ENCODE measurements at places on chromosomes 11 and 22. TPM values are rescaled to one million over a fixed set of nuclear protein-coding genes. Genes with fewer than 3 reads are reported as not detected.

OR2D2 gene
- 0.18 TPM for total RNA-seq

PGA5 gene
- not detected for total RNA-seq

SAA2 gene
- 0.28 TPM for total RNA-seq

ARRB1 gene
- 9.1 TPM for total RNA-seq

ASCL2 gene
- not detected for total RNA-seq

GPR83 gene
- total RNA-seq, result under 0.01 TPM

ADAMTS8 gene
- total RNA-seq, result 0.28 TPM

PLEKHB1 gene
- 0.85 TPM for total RNA-seq

MMP1 gene
- total RNA-seq, result 655 TPM

CASP1 gene
- 29.3 TPM for total RNA-seq

NEFH gene
- total RNA-seq, result 0.09 TPM

Data from smooth muscle cell of bladder (primary cell).